ENCODE measurements at places on chromosomes 13 and 19. TPM values are rescaled to one million over a fixed set of nuclear protein-coding genes. Genes with fewer than 3 reads are reported as not detected.

Gene IZUMO1
- polyA plus RNA-seq: 0.13 TPM

- no peak for DNase-seq
These were observed 215.3 kb downstream of the ZIC5 start for GRCh38 chr13:99756281-99756680.

DNA sequence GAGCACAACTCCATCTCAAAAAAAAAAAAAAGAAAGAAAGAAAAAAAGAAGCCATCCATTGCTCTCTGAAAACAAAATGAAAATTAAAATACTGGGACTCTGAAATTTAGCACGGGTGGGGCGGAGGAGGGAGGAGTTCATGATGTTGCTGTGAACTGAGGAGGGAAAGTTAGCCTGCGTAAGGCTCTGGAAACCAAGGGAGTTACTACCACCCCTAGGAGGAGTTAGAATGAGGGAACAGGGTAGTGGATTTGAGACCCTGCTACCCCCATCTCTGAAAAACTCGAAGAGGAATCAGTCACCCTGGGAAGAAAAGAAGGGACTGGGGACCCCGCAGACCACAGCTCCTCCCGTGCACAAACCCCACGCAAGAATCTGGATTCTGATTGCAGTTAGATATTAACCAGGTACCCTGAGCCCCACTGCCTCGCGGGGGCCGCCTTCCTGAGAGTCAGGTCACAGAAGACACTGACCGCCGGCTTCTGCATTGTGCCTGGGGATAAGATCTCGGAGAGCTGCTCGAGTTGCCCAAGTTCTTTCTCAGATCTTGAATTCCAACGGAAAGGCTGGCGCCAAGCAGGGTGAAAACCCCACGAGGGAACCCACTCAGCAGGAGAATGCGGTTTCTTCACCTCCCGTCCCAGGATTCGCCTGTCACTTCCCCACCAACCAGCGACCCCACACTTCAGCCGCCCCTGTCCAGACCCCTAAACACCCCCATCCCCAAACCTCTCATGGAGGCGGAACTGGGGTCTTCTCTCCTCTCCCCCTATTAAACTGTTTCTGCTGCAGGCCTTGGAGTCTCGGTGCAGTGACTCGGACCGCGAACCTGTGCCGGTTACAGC, 870 bp downstream of the ZNF442 start:
- DNase-seq: peak; percentile 35

GRCh38 chr13:49833402-49833801, 40.9 kb upstream of the KPNA3 start:
- DNase-seq: no peak

DNA sequence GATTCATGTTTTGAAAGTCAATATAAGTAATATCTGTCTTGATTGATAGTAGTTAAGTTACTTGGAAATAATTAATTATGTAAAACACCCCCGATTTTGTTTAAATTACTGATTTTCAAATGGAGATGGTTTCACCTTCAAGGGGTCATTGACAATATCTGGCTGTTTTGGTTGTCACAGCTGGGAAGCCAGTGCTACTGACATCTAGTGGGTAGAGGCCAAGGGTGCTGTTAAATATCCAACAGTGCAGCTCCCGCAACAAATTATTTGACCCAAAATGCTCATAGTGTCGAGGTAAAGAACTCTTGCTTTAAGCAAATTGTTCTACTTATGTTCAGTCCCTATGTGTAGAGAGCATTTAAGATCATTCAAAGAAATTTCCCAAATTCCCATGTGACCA, 50.6 kb upstream of the PCDH20 start:
- no peak for DNase-seq

Measured in ovary (tissue), 10 donors.